ENCODE measurements at places on chromosomes 7 and 10. TPM values are rescaled to one million over a fixed set of nuclear protein-coding genes. Genes with fewer than 3 reads are reported as not detected.

DNA sequence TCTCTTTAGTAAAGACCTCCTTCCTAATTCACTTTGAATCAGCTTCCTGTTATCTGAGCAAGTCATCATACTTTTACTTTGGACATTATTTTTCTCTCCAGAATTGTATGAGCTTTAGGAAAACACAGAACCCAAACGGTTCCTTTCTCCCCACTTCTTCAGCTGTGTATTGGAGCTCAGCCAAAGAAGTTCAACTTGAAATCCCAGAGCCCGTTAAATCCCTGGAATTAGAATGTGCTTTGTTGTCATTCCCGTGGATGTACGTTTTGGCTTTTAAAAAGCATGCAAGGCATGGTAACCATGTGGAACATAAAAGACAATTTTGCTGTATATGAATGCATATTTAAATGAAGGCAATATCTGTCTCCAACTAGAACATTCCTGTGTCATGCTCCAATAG, 46.6 kb downstream of the AGMO start:
- DNase-seq, result peak; percentile 8
- H3K4me3 ChIP-seq, result no peak overlapping the region
- H3K4me1 ChIP-seq, result no peaks in the 10 kb centered on the region
- no peaks in the 10 kb centered on the region for H3K36me3 ChIP-seq
- no peaks in the 10 kb centered on the region for H3K27me3 ChIP-seq

- no peak overlapping the region for H3K4me3 ChIP-seq
- no peak for DNase-seq
- no peaks in the 10 kb centered on the region for H3K27me3 ChIP-seq
- H3K27ac ChIP-seq, result no peak overlapping the region
- H3K36me3 ChIP-seq, result no peaks in the 10 kb centered on the region
Observed at GRCh38 chr7:115124409-115124939, 202.6 kb downstream of the MDFIC start.

DNA sequence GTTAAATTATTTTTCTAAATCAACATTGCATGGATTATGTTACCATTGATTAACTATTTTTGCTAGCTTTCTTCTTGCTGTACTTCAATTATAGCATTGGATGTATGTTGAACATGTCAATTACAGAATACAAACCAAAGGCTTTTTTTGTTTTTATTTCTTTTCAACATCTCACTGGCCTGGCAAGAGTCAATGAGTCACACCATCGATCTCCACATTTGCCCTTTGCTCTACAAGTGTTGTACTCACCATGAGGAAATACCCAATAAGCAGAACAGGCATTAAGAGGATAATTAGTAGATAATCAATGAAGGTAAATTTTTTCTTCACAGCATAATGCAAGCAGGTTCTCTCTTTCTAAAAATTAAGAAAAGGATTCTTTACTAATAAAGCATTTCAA, 23.3 kb downstream of the ANKRD22 start:
- no peaks in the 10 kb centered on the region for H3K4me1 ChIP-seq
- no peak overlapping the region for H3K4me3 ChIP-seq
- no peaks in the 10 kb centered on the region for H3K27me3 ChIP-seq
- H3K36me3 ChIP-seq, result no peaks in the 10 kb centered on the region

- no peak overlapping the region for H3K4me3 ChIP-seq
- H3K4me1 ChIP-seq, result peaks cover 40% of the 10 kb centered on the region
- no peaks in the 10 kb centered on the region for H3K36me3 ChIP-seq
Observed at GRCh38 chr10:110407301-110408170, 90.2 kb upstream of the DUSP5 start.

DNA sequence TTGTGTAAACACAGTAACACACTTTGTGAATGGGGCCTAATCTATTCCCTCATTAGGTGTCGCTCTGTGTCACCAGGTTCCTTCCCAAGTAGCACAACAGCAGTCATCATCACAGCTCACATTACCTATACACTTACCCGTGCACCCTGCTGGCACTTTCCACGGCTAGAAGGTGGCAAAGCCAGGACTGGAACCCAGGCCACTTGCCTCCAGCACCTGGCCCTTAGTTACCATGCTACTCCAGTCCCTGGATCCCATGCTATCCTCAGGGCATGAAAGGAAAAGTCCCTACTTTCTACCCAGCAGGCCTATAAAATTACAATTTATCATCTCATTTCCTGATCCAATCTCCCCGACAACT, 18.4 kb downstream of the SMURF1 start:
- H3K4me3 ChIP-seq, result no peak overlapping the region
- DNase-seq, result no peak
- peak overlapping the region; percentile 36 for H3K27ac ChIP-seq
- H3K4me1 ChIP-seq, result peaks cover 32% of the 10 kb centered on the region
- no peaks in the 10 kb centered on the region for H3K36me3 ChIP-seq
- no peaks in the 10 kb centered on the region for H3K27me3 ChIP-seq

Gene MRC1
- 2.4 TPM for total RNA-seq

Gene COL26A1
- total RNA-seq, result 11.6 TPM

DNA sequence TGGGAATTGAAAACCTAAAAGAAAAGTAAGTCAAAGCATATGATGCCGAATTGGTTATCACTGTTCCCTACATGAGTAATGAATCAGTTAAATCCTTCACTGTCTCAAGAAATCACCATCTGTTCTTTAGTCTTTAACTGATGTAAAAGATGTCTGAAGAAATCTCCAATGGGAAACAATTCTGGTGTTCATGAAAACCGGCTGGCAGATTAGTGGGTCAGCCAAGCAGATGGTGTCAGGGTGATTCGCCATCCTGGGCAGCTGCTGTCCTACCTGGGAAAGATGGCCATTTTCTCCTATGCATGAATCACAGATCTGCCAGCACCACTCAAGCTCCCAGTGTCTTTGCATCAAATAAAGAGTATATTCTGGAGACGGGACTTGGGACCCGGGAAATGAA, 925.2 kb upstream of the GHITM start:
- H3K27me3 ChIP-seq, result no peaks in the 10 kb centered on the region
- H3K4me1 ChIP-seq, result peaks cover 7% of the 10 kb centered on the region
- H3K36me3 ChIP-seq, result no peaks in the 10 kb centered on the region
- no peak overlapping the region for H3K4me3 ChIP-seq

Gene ITPRID1
- total RNA-seq, result not detected

Gene SLC16A12
- total RNA-seq, result 5.7 TPM

Gene TFEC
- 34.8 TPM for total RNA-seq

Gene MYPN
- total RNA-seq, result not detected

Gene AASS
- total RNA-seq, result 41.9 TPM

- no peaks in the 10 kb centered on the region for H3K36me3 ChIP-seq
- no peak overlapping the region for H3K4me3 ChIP-seq
- no peak for DNase-seq
Observed at GRCh38 chr7:84638339-84638697, 443.7 kb upstream of the SEMA3A start.

DNA sequence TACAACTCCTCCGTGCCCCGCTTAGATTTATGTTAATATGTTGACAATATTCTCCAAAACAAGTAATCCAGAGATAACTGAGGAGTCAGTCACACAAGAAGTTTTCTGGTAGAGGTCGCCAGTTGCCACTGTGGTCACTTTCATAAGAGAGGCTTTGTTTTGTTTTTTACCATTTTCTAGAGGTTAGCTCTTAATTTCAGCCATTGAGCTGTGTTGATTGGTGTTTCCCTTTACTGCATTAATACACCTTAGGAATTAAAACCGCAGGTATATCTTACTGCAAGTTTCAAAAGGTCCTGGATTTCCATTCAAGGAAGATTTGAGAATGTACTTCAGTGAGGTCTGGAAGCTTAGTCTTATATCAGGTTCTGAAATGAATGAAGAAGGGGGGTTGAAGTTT, 3.5 kb downstream of the BMI1 start:
- H3K27me3 ChIP-seq, result peaks cover 27% of the 10 kb centered on the region
- DNase-seq, result no peak
- no peak overlapping the region for H3K27ac ChIP-seq

Gene AKR1D1
- 25.4 TPM for total RNA-seq

Gene WDFY4
- total RNA-seq, result 0.43 TPM

- no peak overlapping the region for H3K27ac ChIP-seq
- H3K27me3 ChIP-seq, result no peaks in the 10 kb centered on the region
- no peaks in the 10 kb centered on the region for H3K4me1 ChIP-seq
- no peak overlapping the region for H3K4me3 ChIP-seq
Observed at GRCh38 chr10:45399113-45399512, 25.1 kb downstream of the ALOX5 start.

- no peak overlapping the region for H3K4me3 ChIP-seq
- no peaks in the 10 kb centered on the region for H3K4me1 ChIP-seq
- no peak overlapping the region for H3K27ac ChIP-seq
- H3K36me3 ChIP-seq, result no peaks in the 10 kb centered on the region
- no peak for DNase-seq
- H3K27me3 ChIP-seq, result no peaks in the 10 kb centered on the region
Observed at GRCh38 chr10:90966146-90966545, 45.3 kb upstream of the ANKRD1 start.

Gene NACAD
- 1.4 TPM for total RNA-seq

- no peaks in the 10 kb centered on the region for H3K27me3 ChIP-seq
- peaks cover 25% of the 10 kb centered on the region for H3K4me1 ChIP-seq
- no peak for DNase-seq
- no peak overlapping the region for H3K27ac ChIP-seq
Observed at GRCh38 chr10:7560519-7560918, 106.2 kb downstream of the ITIH5 start.

DNA sequence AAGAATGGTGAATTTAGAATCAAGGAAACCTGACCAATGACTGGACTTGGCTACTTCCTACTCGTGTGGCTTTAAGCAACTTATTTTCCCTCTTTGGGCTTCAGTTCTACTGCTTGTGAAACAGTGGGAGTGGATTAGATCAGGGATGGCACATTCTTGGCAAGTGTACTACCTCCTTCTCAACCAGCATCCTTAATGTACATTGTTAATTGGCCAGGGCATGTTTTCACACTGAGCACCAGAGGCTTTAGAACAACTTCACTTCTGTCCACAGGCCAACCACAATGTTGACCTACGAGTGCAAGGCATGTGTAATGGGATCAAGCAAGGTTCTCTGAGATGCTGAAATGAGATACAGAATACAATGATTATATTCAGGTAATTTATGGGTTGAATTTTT, 315.3 kb downstream of the ADRA2A start:
- H3K27ac ChIP-seq, result no peak overlapping the region
- H3K4me3 ChIP-seq, result no peak overlapping the region
- no peaks in the 10 kb centered on the region for H3K4me1 ChIP-seq

GRCh38 chr7:17679458-17679857, 260.8 kb downstream of the SNX13 start:
- H3K4me1 ChIP-seq, result peaks cover 17% of the 10 kb centered on the region
- peak overlapping the region; percentile 13 for H3K27ac ChIP-seq
- peak; percentile 35 for DNase-seq
- H3K4me3 ChIP-seq, result no peak overlapping the region
- H3K36me3 ChIP-seq, result no peaks in the 10 kb centered on the region
- H3K27me3 ChIP-seq, result no peaks in the 10 kb centered on the region

- no peaks in the 10 kb centered on the region for H3K27me3 ChIP-seq
- no peak overlapping the region for H3K4me3 ChIP-seq
- H3K27ac ChIP-seq, result no peak overlapping the region
- H3K4me1 ChIP-seq, result no peaks in the 10 kb centered on the region
- no peak for DNase-seq
- H3K36me3 ChIP-seq, result no peaks in the 10 kb centered on the region
Observed at GRCh38 chr7:38545977-38546376, 85.2 kb downstream of the AMPH start.

- H3K36me3 ChIP-seq, result no peaks in the 10 kb centered on the region
- DNase-seq, result no peak
- H3K27me3 ChIP-seq, result no peaks in the 10 kb centered on the region
- no peak overlapping the region for H3K4me3 ChIP-seq
Observed at GRCh38 chr10:59002011-59002410, 174.4 kb upstream of the PHYHIPL start.

DNA sequence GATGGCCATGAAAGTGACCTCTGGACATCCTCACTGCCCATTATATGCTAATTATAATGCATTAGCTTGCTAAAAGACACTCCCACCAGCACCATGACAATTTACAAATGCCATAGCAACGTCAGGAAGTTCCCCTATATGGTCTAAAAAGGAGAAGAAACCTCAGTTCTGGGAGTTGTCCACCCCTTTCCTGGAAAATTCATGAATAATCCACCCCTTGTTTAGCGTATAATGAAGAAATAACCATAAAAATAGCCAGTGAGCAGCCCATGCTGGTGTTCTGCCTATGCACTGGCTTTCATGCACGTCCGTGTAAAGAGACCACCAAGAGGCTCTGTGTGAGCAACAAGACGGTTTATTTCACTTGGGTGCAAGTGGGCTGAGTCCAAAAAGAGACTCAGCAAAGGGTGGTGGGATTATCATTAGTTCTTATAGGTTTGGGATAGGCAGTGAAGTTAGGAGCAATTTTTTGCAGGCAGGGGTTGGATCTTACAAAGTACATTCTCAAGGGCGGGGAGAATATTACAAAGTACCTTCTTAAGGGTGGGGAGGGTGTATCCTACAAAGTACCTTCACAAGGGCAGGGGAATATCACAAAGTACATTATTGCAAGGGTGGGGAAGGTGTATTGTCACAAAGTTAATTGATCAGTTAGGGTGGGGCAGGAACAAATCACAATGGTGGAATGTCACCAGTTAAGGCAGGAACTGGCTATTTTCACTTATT, 45.6 kb downstream of the LBX1 start:
- H3K36me3 ChIP-seq, result no peaks in the 10 kb centered on the region
- peaks cover 8% of the 10 kb centered on the region for H3K27me3 ChIP-seq
- H3K4me1 ChIP-seq, result no peaks in the 10 kb centered on the region
